ENCODE measurements at places on chromosomes 11 and 22. TPM values are rescaled to one million over a fixed set of nuclear protein-coding genes. Genes with fewer than 3 reads are reported as not detected.

Gene KRTAP5-10
- not detected for total RNA-seq

Gene PARVG
- total RNA-seq = not detected

Gene NTM
- not detected for total RNA-seq

Gene TMEM123
- 141 TPM for total RNA-seq

Gene KCNJ5
- total RNA-seq = not detected

Gene GPHA2
- total RNA-seq = not detected

Gene MS4A4E
- total RNA-seq = not detected

Gene ZNF280B
- 1.4 TPM for total RNA-seq
